KG1 (cell line): ENCODE measurements at places on chromosomes 16 and 17.

DNA sequence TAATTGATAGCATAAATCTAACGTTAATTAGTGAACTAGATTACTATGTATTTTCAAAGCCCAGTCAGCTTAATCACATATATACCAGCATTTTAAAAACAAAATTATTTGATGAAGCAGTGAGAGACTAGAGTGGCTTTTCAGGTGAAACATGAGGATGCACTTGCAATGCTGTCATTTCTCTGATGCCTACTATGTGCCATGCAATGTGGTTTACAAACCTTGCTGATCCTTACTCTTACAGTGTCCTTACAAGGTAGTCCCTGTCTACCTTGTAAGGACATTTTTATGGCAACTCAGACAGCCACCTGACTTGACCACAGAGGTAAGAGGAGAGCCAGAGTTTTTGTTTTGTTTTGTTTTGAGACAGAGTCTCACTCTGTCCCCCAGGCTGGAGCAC lies 42.7 kb downstream of the CYB5B start:
- no peak for DNase-seq

GRCh38 chr16:50502616-50503011 lies 45.6 kb upstream of the NKD1 start:
- DNase-seq, result no peak

GRCh38 chr16:84699147-84699711 lies 571 bp upstream of the USP10 start:
- DNase-seq, result no peak

DNA sequence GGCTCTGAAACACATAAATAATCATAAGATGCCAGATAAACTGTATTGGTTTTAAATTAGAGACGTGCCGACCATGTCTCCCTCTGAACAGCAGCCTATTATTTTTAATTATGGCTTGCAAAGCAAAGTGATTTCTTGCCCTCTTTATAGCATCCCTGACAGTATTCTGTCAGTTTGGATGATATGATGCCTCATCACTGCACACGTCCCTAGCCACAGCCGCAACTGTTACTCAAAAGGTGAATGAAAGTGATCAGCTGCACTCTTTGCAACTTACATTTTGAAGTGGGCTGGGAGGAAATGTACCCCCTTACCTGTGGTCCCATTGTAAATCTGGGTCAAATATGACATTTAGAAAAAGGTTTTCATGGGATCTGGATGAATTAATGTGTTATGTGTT lies 389.9 kb downstream of the MAF start:
- no peak for DNase-seq

GRCh38 chr17:29133121-29133713 lies 47.0 kb downstream of the MYO18A start:
- DNase-seq, result no peak

- no peak for DNase-seq
Measured at GRCh38 chr16:9797306-9797705, 384.9 kb downstream of the GRIN2A start.
